Activated T-cell treated with anti-CD3 and anti-CD28 coated beads, Interleukin-2, amount 50 U/mL, for 1 hour (primary cell): ENCODE measurements at places on chromosomes 5 and 9.
A peak's percentile ranks its signal among the peaks of the same experiment; 100 is the strongest.

- DNase-seq: no peak
These were observed 20.9 kb downstream of the SLC6A18 start for GRCh38 chr5:1245905-1246576.

GRCh38 chr5:123305751-123306150, 117.5 kb downstream of the CEP120 start:
- no peak for DNase-seq

DNA sequence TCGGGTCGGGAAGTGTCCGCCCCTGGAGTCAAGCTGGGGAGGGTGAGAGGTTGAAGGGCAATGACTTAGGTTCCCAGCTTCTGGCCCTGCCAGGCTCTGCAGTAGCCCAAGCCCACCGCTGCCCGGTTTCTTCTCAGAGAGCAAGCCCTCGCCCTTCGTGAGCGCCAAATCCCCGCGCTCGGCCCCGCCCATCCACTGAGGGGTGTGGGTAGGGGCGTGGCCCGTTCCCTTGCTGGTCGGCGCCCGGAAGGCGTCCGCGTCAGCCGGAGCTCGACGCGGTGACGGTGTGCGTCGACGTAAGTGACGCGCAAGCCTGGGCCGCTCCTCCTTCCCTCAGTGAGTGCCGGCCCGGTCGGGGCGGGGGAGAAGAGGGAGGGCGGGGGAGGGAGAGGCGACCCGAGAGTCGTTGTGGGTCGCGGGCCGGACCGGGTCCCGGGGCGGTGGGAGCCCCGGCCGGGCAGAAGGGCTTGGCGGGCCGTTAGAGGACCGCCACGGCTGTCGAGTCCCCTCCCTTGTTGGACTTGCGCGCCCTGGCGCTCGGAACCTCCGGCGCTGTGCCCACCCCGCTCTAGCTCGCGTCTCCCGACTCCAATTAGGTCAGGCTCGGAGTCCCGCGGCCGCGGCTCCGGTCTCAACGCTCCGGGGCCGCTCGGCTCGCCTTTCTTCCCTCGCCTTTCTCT, 659 bp downstream of the ZNF131 start:
- DNase-seq: peak; percentile 99

DNA sequence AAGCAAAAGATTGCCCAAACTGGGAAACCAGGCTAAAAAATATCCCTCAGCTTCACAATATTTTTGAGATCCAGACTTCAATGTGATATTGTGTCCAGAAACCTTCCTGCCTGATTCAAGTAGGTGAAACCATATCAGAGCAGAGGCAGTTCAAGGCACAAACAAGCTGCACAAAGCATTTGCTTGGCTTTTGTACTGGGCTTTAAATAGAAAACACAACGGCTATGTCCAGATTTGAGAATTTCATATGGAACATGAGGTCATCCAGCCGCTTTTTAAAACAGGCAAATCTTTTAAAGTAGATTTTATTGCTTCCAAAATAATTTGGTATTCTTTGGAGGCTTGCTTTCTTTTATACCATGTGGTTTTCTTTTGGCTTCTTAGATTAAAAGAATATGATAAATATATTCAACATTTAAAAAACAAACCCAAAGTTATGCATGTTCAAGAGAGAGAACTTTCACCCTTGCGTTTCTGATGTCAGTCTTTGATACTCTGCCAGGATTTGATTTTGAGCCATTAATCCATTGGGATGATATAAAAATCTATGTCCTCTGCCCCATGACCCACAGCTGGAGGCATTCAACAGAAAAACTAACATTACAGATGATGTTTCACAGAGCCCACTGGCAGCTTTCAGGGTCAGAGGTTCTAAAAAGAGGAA, 29.0 kb upstream of the CCDC112 start:
- DNase-seq: no peak

DNA sequence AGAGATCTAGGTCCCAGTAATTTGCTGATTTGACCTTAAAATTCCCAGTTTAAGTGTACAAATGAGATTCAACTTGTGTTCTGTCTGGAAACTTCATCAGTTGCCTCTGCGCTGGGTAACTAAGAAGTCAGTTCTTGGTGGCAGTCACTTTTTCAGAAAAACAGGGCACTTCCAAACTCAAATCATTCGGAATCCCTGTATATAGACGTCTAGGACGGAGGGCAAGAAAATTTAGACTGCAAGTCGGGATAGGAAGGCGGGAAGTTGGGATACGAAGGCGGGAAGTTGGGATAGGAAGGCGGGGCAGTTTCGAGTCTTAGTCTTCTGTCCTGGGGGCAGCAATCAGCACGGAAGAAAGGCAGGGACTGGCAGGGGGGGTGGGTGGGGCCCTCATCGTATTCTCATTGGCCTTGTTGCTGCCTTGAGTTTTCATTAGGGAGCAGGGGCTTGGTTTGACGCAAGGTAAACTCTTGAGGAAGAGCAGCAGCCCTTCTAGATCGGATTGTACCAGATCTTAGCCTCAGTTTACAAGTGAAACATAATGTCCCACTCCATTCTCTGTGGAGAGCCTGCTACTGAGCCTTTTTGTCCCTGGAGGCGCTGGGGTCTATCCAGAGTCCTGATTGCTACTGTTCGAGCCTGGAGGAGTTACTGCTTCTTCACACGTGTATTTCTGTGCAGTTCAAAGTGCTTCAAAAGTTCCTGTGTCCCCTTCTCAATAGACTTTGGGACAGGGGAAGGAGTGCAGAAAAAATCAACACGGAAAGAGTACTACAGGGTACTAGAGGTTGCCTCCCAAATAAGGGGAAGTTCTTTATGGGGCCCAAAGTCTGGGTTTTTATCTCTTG, 2.7 kb upstream of the PURA start:
- DNase-seq: no peak

- DNase-seq: no peak
These were observed 47.2 kb downstream of the XRCC4 start for GRCh38 chr5:83124593-83124992.

DNA sequence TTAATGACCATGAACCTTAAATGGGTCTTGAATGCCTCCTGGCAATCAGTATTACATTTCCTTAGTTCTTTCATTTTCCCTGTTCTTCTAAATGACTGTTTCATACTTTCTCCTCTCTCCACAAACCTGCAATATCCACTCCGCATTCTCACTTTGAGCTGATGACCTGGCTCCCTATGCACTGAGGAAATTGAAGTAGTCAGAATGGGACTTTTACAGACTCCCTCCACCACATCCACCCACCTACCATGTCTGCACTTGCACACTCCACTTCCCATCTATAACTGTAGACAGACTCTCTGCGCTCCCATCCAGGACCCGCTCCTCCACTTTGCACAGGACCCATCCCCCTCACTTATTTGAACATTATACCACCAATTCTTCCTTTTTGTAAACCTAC, 36.2 kb upstream of the GZMA start:
- no peak for DNase-seq

DNA sequence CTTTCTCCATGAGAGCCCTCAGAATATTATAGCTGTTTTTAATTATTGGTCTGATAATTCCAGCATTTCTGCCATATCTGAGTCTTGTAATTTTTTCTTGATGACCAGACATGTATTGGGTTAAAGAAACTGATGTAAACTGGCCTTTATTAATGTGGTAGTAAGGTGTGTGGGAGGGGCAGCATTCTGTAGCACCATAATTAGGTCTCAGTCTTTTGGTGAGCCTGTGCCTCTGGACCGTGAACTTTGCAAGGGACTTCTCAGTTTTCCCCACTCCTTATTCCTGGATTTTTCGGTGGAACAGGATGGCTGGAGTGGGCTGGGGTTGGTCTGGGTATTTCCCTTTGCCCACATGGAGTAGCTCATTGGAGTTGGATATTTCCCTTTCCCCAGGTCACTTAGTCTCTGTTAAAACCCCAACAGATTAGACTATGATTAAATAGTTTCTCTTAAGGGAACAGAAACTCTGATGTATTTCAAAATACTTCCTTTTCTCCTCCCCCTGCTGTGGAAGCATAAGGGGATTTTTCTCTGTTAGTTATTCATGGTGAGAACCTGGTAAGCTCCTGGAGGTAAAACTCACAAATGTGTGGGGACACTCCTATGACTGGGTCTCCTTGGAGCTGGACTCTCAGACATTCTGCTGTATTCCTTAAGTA, 52.4 kb downstream of the FSD1L start:
- DNase-seq: no peak

- no peak for DNase-seq
These were observed 1278.8 kb downstream of the MAT2B start for GRCh38 chr5:164784230-164784629.

DNA sequence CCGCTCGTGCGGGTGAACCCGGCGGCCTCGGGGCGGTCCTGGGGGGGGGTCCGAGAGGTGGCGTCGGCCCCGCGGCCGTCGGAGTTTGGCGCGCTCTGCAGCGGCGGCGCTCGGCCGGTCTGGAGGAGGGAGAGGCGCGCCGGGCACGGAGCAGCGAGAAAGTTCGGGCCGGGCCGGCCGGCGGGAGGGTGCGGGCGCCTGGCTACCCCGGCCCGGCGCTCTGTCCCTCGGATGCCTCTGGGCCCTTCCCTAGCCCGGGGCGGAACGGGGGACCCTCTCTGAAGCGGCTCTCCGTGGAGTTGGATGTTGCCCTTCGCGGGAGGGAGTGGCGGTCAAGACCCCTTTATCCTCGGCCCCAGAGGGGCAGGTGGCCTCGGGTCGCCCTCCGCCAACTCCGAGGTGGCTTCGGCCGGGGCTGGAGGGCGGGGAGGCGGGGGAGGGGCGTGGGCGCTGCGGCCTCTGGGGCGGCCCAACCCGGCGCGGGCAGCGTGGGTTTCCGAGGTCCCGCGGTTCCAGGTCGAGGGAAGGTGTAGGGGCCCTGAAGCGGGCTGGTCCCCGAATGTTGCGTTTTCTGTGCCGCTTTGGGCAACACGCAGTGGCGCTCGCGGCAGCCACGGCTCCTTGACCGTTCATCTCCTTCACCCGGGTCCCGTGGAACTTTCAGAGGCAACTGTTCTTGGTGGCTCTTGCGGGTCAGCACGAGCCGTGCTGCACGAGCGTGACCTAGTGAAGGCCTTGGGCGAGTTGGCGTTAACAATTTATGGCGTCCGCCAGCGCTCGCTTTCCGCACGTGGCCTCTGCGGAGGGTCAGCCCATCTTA, 290.5 kb downstream of the DOCK8 start:
- peak; percentile 18 for DNase-seq

GRCh38 chr5:139263946-139264345, 29.6 kb upstream of the MATR3 start:
- no peak for DNase-seq

DNA sequence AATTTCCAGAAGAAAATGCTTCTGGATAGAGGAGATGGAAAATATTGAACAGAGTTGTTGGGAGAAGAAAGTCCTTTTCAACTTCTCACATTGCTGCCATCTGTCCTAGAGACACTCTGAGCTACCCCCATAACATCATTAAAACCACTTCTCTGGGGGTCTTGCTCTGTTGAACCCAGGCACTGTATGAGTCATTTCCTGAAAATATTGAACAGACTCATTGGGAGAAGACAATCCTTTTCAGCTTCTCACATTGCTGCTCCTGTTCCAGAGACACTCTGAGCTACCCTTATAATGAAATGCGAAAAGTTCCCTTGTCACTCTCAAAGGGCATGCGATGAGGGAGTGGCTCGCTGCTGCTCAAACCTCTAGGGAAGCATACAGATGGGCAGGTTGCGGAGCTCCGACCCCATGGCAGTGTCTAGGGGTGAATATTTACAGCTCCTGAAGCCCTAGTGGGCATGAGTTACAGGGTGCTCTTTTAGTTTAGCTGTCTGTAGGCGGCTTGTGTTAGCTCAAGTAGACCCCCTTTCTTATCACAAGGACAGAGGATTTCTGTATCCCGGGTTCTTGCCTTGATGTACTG, 90.7 kb downstream of the CDKN2A start:
- no peak for DNase-seq

DNA sequence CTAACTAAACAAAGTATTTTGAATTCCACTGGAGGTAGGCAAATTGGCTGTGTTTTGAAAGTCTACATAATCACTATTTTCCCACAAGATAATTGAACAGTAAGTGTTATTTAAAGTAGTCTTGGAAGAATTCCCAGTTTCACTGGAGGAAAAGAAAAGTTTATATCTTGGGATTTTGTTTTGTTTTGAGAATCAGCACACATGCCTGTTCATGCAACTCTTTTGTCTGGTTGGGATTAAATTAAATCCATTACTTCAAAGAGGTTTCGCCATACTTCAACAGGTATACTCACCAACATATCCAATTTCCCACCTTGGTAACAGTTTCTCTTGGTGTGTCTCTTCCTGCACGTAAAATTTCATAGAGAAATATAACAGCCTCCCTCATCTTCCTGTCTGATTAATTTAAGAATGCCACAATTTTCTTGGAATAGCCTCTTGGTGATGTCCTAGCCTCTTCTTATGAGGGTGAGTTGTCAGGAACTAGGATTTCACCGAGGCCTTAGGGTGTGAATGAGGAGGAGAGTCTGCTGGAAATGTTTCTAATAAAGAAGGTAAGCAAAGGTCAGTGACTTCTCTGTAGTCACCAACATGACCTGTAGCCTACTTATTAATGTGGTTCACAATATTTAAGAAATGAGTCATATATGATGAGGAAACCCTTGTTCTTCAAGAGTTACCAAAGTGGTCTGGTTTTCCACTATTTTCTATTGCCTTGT, 48.1 kb downstream of the ITGA2 start:
- no peak for DNase-seq

DNA sequence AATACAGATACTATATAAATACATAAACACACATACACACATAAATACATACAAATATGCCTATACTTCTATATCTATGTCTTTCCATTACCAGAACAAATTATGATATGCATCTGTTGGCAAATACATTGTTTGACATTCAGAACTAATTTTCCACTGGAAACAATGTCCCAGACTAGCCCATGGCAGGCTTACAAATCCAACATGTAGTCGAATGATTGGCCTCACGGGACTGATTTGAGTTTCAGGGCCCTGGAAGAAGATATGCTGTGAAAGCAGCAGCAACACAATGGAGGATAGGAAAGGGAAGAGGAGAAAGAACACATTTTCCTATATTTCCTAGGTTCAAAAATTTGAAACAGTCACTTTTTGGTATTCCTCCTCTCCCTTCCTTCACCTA, 881.1 kb upstream of the DMAC1 start:
- DNase-seq: no peak

GRCh38 chr9:93060746-93061259, 2.3 kb downstream of the SUSD3 start:
- DNase-seq: no peak

DNA sequence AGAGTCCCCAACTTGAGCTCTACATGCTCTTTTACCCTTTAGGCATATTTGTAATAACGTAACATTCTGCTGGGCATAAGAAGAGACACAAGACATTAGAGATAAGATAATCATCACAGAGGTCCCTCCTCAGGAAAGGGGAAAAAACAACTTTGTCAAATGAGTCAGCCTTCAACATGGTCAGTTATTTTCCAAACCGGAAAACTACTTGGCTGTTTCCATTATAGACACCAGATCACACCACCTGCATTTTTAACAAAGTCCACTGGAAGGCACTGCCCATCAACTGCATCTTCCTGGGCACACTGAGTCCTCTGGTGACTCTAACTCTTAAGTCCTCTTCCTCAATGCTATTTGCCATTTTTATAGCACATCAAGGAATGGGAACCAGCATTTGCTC, 221.8 kb downstream of the FAM114A2 start:
- DNase-seq: no peak

GRCh38 chr9:133199648-133200321, 9.3 kb downstream of the OBP2B start:
- DNase-seq: peak; percentile 60

- no peak for DNase-seq
These were observed 195.2 kb upstream of the PTGER4 start for GRCh38 chr5:40484495-40484894.

- DNase-seq: no peak
These were observed 200.0 kb downstream of the AUH start for GRCh38 chr9:91161465-91162300.

- DNase-seq: no peak
These were observed 55.6 kb downstream of the MACROH2A1 start for GRCh38 chr5:135343413-135343812.

- DNase-seq: no peak
These were observed 51.3 kb upstream of the GOLPH3 start for GRCh38 chr5:32225445-32225844.
